ENCODE measurements at places on chromosomes 6 and 20.

DNA sequence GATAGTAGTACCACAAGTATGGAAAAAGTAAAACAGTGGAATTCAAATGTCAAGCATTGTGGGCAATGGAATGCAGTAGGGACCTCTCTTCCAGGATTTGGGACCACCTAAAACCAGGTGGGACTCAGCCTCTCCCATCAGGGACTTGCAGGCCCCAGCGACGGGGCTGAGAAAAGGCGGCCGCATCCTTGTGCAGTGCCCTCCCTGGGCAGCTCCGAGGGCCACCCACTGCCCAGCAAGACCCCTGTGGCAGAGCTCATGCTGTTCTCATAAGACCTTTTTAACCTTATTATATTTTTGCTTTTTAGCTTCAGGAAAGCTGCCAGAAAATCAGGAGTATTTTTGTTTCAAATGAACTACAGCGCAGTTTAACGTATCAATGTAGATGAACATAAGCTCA lies 142.6 kb upstream of the RPS6KA2 start:
- DNase-seq, result no peak

GRCh38 chr6:47464052-47464451 lies 13.5 kb upstream of the CD2AP start:
- DNase-seq, result no peak

GRCh38 chr6:71408787-71409723 lies 120.4 kb downstream of the OGFRL1 start:
- no peak for DNase-seq

DNA sequence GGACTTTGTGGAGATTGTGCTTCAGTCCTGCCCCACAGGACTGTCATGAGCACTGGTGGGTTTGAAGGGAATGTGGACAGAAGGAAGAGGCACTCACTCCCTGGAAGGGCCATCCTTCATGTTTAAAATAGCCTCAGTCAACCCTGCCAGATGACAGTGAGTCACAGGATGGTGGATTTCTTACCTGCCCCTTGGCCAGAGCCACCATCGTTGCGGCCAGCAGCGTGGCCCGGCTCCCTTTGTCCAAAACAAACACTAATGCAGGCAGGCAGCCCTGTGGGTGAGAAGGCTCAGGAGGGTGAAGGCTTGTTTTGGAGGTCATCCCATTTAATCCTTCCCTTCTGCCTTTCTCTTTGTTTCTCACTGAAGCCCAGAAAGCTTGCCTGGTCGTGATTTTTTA lies 422.7 kb downstream of the CD83 start:
- DNase-seq, result no peak

GRCh38 chr20:33667676-33668465 lies 1.1 kb downstream of the ACTL10 start:
- DNase-seq, result peak; percentile 62

DNA sequence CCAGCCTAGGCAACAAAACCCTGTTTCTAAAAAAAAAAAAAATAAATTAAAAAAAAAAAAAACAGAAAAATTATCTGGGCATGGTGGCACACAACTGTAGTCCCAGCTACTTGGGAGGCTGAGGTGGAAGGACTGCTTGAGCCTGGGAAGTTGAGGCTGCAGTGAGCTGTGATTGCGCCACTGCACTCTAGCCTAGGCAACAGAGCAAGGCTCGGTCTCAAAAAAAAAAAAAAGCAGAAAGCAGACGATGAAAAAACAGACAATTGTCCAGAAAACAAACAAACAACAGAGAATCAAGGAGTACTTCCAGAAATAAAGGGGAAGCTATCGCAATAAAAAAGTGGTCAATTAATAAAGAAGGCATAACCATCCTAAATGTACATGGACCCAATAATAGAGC lies 229.4 kb downstream of the GMDS start:
- no peak for DNase-seq

GRCh38 chr6:149250951-149251350 lies 66.6 kb upstream of the TAB2 start:
- DNase-seq, result no peak

GRCh38 chr6:113539623-113540022 lies 317.5 kb upstream of the MARCKS start:
- no peak for DNase-seq

- no peak for DNase-seq
Measured at GRCh38 chr6:157861184-157861583, 38.1 kb downstream of the SNX9 start.

DNA sequence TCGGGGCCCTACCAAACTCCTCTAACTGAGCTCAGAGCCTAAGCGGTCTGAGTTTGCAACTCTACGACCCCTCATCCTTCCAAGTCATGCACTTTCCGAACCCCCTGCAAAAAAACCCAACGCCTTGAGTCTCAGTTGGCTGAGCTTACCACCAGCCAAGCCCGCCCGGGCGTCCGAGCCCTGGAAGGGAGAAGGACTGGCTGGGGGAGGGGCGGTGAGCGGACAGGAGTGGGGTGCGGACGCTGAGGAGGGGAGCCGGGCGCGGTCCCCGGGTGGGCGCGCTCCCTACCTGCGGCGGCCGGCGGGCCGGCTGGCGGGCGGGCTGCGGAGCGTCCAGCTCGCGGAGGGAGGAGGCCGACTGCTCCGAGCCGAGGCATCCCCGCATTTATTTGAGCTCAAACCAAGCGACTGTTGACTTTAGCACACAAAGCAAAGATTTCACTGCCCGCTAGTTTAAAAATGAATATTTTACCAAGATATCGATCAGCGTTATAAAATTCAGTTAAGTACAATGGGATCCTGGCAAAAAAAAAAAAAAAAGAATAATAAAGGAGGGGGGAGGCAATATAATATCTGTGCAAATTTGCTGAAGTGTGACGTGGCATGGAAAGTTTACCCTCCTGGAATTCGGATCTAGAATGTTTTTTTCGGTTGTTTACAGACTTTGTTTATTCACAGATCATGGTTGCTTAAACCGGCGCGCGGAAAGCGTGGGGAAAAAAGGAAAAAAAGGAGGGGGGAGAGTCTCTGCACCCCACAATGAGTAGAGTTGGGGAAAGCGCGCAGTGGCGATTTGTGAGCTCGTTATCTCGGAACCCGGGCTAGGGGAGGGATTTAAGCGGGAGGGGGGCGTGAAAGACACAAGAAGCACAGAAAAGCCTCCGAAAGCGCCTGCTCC lies 5.9 kb downstream of the FOXA2 start:
- no peak for DNase-seq

DNA sequence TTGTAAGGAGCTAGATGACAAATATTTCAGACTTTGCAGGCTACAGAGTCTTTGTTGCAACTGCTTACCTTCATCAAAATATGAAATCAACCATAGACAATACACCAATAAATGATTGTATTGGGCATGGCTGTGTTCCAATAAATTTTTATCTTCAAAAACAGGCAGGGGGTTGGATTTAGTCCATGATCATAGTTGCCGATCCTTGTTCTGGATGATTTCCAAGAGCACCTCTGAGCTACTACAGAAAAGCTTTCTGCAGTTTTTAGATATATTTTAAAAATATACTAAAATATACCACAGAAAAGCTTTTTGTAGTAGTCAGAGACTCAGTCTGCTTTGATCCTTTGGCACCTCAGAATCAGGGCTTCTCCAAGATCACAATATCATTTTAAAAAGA lies 145.0 kb downstream of the HTR1B start:
- DNase-seq, result no peak

- no peak for DNase-seq
Measured at GRCh38 chr6:22236626-22237414, 60.0 kb downstream of the PRL start.

DNA sequence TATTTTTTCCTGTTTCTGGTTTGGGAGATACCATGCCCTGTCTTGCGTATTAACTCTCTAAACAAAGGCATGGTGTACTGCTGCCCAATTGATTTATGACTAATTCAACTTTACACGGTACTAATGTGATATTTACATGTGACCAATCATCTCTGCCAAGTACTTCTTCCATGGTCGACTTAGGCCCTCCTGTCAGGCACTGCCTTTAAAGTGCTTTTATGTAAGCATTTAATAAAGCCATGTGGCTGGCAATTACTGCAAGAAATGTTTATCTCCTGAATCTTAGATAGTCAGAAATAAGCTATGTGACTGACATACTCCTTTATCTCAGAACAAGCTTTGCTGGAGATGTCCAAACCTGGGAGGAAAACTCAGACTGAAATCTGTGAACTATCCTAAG lies 323.4 kb downstream of the BTBD3 start:
- no peak for DNase-seq

DNA sequence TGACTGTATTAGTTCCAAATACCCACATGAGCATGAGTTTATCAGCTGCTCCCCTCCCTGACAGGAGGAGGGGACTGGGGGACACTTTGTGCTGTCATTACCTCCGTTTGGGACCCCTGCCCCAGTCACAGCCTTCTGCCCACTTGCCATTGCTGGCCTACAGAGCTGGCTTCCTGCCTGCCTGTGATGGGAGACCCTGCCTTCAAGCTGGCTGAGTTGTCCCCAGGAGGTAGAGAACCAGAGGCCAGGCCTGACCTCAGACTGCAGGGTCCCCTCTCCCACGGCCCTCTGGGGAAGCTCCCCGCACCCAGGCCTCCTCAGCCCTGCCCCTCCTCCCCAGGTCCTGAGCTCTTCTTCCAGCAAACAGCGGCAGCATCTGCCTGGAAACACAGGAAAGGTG lies 105.5 kb downstream of the JPH2 start:
- DNase-seq, result no peak

GRCh38 chr20:18545566-18545965 lies 21.7 kb upstream of the SMIM26 start:
- DNase-seq, result no peak

DNA sequence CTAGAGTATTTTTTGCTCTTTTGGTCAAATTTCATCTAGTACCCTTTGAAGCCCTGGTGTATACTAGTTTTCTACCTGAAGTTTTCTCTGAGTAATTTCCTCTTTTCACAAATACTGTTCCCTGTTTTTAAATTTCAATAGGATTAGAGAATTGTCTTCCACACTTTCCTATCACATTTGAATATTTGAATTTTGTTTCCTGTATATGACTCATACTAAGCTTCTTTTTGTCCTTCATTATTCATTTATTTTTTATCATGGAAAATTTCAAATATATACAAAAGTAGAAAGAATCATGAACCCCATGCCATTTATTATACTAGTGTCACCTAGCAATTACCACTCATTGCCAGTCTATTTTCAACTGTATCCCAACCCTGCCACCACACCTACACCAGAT lies 52.7 kb downstream of the LHFPL5 start:
- no peak for DNase-seq

- no peak for DNase-seq
Measured at GRCh38 chr20:18943542-18943941, 130.0 kb downstream of the SCP2D1 start.

DNA sequence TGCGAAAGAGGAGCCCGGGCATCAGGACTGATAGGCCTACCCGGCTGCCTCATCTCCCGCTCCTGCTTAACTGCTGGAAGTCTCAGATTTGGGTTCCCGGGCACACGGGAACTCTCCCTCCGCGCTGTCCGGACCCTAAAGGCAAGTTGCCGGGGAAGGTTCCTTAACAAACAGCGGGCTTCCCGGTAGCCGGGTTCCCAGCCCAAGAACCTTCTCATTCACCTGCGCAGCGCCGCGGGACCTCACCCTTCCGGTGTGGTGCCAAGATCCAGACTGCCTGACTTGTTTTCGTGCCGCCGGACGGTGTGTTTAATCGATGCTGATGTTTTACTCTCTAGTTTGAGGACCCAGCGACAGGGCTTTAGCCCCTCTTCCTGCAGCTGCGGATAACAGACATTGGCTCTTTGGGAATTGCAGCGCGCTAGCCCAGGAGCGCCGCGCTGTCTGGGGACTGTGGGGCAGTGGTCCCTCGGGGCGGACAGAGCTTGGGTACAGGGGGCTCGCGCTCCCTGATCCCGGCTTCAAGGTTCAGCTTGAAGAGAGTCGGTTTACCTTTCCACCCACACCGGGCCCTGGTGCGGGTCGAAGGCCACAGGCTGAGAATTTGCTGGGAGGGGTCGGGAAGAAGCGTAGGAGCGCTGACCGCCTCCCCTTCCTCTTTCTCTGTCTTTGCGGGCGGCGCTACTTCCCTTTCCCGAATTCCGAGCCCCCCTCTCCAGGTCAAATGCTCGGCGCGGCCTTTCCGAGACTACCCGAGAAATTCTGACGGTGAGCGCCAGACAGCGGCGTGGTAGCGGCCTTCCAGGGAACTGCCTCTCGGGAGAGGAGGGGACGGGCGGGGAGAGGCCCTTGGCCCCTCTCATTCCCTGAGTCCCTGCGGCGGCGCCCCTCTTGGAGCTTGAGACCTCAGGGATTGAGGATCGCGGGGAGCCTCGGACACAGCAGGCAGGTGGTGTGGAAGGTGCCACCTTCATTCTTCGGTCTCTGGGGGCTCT lies 17.2 kb downstream of the ABT1 start:
- no peak for DNase-seq

DNA sequence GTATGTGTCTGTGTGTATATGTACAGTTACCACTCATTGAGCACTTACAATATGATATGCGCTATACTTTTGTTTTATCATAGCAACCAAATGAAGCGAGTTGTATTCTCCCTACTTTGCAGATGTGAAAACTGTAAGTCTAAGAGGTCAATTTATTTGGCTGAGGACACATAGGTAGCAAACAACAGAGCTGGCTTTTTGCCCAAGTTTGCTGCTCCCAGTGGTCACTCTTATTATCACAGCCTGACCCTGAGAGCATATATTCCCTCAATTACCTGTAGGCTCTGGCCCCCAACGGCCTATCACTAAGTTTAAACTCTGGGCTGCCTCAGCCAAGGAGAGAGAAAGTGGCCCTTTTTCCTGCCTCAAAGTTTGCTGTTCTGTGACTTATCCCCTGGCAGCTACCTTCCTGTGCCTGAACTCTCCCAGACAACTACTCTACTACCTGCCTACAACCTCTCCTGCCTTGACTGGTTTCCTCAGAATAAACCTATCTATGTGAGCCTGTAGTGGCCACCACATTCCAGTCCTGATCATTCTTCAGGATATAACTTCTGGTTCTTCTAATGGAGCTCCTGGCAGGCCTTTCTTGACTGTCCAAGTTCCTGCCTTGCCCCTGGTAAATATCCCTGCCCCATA lies 221.8 kb downstream of the FRK start:
- DNase-seq, result no peak

DNA sequence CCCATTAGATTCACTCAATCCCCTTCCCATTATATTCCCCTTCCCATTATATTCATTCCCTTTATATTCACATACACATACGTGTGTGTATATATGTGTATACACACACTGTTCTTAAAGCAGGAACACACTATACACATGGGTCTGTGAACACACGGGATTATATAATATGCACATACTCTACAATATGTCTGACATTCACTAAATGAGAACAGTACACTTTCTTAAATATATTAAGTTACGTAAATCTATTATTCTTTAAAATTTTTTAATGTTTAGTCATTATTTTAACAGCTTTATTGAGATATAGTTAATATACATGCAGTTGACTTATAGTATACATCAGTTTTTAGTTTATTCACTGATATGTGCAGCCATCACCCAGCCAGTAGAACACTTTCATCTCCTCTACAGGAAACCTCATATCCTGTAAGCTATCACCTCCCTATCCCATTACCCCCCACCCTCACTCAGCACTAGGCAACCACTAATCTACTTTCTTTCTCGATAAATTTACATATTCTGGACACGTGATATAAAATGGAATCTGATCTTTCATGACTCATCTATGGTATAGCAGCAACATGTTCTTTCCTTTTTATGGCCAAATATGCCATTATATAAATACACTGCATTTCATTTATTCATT lies 13.9 kb upstream of the SUMO4 start:
- no peak for DNase-seq

Measured in stimulated activated CD8-positive, alpha-beta memory T cell treated with anti-CD3 and anti-CD28 coated beads, Interleukin-4, amount 100 ng/mL, for 1 hour (primary cell).